Caco-2 (cell line): ENCODE measurements at places on chromosomes 2 and 18.

DNA sequence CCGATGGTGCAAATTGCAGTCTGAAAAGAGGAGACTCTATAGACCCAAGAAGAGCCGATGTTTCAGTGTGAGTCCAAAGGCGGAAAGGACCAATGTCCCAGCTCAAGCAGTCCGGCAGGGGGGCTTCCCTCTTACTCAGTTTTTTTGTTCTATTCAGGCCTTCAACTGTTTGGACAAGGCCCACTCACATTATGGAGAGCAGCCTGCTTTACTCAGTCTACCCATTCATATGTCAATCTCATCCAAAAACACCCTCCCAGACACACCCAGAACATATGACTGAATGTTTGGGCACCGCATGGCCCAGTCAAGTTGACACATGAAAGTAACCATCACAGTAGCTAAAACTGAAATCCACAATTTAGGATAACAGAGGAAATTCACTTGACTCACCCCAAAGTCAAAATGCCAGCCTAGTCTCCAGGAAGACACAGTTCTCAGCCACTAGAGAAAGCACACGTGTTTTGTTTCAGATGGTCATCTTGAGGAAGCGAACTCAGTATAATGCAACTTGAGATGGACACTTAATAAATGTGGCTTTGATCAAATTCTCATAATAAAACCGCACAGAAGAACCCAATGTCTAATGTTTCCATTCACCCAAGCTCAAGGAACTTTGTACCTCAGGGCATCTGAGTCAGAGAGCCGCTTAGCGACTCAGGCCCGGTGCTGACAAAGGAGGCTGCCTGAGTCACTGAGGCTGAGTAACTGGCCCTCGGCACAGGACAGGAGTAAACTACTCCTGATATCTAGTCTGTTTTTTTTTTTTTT, 2.4 kb downstream of the FHL2 start:
- peak; percentile 61 for DNase-seq

DNA sequence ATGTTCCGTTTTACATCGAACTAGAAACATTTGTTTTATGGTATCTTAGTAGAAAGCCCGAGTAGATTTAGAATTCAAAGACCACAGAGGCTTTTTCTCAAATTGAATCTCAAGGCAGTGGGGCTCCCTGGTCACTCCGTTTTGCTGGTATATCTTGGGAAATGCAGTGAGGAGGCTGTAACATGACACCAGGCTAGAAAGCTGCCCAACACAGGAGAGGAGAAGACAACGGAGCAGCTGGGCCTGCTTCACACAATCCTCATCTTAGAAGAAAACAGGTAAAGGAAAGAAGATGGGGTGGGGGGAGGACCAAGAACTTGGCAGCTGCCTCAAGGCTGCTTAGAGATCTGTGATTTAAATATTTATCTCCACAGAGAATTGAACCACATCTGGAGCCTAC, 38.3 kb upstream of the EPB41L3 start:
- no peak for DNase-seq

DNA sequence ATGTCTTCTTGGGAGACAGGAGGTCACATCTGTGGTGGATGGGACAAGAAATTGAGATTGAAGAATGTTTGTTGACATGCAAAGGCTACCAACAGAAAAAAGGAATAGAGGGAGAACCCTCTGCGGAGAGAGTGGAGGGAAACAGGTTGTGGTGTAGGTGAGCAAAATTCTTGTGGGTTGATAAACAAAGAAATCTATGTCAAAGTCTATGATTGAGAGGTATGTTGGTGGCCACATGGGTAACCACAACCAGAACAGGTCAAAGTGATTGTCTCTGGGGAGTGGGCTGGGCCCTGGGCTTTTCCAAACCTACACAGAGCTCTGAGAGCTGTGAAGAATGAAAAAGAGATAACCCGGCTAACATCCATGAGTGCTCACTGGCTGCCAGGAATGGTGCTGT, 62.8 kb upstream of the NCK2 start:
- no peak for DNase-seq

DNA sequence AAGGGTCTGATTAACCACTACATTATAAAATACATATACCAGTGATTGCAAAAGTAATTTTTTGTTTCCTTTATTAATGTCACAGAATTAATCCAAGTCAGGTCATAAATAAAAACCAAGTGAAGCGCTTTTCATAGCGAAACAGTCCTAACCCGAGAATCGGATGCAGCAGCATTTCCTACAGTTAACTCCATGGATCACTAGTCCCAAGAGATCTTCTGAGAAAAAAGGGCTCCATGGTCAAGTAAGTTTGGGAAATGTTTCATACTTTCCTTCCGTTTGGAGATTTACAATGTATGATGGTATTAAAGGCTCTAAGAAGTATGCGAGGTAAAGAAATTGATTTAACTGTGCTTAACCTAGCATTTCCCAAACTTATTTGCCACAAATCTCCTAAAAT, 85.2 kb downstream of the NOL10 start:
- no peak for DNase-seq

DNA sequence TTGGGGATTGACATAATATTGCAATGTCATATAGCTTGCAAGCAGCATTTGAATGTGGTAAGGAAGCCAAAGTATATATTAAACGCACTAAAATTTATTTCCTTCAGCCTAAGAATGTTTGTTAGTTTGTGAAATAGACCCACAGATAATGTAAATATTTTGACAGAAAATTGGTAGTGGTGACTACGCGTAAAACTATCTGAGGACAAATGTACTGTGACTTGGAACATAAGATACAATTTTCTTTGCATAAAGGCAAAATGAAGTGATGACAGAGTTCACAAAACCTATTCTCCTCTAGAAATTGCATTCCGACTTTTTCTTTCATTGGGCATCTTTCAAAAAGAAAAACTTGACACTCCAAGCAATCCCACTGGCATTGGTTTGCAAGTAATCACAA, 411.1 kb upstream of the LRATD1 start:
- no peak for DNase-seq

GRCh38 chr2:156399950-156400705, 36.1 kb upstream of the GPD2 start:
- DNase-seq: peak; percentile 74

DNA sequence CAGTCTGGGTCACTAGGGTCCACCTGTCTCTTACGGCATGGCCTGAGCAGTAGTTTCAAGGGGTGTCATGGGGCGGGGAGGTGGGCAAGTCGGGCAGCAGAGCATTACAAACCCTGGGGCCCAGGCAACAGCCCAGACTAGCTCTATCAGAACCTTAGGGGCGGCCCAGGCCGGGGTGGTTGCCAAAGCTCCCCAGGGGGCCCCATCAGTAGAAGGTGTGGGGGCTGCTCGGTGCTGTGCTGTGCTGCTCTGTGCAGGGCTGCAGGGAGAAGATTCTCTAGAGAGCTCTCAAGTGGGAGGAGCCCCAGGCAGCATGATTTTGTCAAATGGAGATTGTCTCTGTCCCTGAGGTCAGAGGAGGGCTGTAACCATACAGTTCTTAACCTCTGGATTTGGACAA, 36.4 kb upstream of the SLC14A1 start:
- no peak for DNase-seq

- no peak for DNase-seq
Observed at GRCh38 chr2:77831898-77832297, 309.7 kb upstream of the LRRTM4 start.

DNA sequence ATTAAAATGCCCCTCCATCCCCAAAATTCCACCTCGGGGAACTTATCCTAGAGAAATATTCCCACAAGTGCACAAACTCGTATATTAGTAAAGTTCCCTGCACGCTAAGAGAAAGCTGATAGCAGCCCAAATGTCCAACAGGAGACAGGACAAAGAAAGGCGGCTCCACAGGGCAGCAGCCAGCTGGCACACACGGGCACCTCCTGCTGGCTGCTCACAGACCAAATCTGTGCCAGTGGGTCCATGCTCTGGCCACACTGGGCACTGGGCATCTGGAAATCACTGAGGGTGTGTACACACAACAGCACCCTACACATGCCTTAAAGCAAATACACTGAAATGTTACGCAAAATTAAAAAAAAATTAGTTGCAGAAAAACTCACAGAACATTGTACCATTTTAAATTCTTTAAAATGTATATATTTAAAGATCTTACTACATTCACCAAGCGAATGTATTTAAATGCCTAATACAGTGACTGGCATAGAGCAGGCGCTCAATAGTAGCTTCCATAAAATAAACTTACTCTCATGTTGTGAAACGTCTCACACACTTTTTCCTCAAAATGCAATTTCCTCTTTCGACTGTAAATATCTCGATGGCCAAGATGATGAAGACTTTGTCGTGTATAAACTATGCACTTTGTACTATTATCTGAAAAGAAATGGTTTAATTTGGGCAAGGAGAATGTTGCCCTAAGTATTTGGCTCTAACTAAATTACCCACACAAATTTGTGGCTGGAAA, 19.4 kb downstream of the ZNF516 start:
- no peak for DNase-seq

- no peak for DNase-seq
Observed at GRCh38 chr2:83069724-83070123, 1389.4 kb downstream of the SUCLG1 start.
